Karpas-422 (cell line): ENCODE measurements at places on chromosomes 4 and X. TPM values are rescaled to one million over a fixed set of nuclear protein-coding genes. Genes with fewer than 3 reads are reported as not detected.
A peak's percentile ranks its signal among the peaks of the same experiment; 100 is the strongest.

KLB gene
- not detected in 2 replicates for total RNA-seq

PHKA2 gene
- 50.7 and 75.4 TPM in 2 replicates for total RNA-seq

- no peak for DNase-seq
- H3K27me3 ChIP-seq, result no peaks in the 10 kb centered on the region
- H3K36me3 ChIP-seq, result no peaks in the 10 kb centered on the region
- H3K27ac ChIP-seq, result no peak overlapping the region
- H3K4me3 ChIP-seq, result peak overlapping the region; percentile 67
- H3K4me1 ChIP-seq, result peaks cover 15% of the 10 kb centered on the region
Measured at GRCh38 chr4:184826691-184827270, 1.0 kb upstream of the ACSL1 start.

DNA sequence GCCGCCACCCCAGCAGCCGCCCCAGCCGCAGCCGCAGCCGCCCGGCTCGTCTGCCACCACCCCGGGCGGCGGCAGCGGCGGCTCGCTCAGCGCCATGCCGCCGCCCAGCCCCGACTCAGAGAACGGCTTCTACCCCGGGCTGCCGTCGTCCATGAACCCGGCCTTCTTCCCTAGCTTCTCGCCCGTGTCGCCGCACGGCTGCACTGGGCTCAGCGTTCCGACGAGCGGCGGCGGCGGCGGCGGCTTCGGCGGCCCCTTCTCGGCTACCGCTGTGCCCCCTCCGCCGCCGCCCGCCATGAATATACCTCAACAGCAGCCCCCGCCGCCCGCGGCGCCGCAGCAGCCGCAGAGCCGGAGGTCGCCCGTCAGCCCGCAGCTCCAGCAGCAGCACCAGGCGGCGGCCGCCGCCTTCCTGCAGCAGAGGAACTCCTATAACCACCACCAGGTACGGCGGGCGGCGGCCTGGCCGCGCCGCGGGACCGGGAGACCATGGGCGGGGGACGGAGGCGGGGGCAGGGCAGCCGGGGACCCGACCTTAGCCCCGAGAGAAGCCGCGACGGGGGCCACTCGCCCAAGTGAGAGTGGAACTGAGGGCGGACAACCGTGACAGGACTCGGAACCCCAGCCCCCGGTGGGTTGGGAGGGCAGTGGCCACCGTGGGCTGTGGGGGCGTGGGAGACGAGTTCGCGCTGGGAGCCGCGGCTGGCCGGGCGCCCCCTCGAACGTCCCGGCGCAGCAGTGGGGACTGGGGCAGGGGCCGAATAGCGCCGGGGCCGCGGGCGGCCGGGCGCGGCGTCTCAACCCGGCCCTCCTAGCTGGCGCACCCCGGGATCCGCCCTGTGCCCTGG is 1.8 kb downstream of the CPEB2 start:
- peaks cover 16% of the 10 kb centered on the region; the same call in 1 of the 2 replicates for H3K36me3 ChIP-seq
- peak overlapping the region; percentile 94 for H3K4me3 ChIP-seq
- peak overlapping the region; percentile 64 for H3K27ac ChIP-seq
- DNase-seq, result peak; percentile 68
- no peaks in the 10 kb centered on the region for H3K27me3 ChIP-seq

- H3K27me3 ChIP-seq, result no peaks in the 10 kb centered on the region
- H3K27ac ChIP-seq, result no peak overlapping the region
- no peaks in the 10 kb centered on the region for H3K4me1 ChIP-seq
- no peaks in the 10 kb centered on the region for H3K36me3 ChIP-seq
Measured at GRCh38 chrX:4881277-4881676, 1167.8 kb upstream of the PRKX start.

ZC4H2 gene
- total RNA-seq, result 2.4 and 13.3 TPM in 2 replicates

RBM46 gene
- not detected in 2 replicates for total RNA-seq

DNA sequence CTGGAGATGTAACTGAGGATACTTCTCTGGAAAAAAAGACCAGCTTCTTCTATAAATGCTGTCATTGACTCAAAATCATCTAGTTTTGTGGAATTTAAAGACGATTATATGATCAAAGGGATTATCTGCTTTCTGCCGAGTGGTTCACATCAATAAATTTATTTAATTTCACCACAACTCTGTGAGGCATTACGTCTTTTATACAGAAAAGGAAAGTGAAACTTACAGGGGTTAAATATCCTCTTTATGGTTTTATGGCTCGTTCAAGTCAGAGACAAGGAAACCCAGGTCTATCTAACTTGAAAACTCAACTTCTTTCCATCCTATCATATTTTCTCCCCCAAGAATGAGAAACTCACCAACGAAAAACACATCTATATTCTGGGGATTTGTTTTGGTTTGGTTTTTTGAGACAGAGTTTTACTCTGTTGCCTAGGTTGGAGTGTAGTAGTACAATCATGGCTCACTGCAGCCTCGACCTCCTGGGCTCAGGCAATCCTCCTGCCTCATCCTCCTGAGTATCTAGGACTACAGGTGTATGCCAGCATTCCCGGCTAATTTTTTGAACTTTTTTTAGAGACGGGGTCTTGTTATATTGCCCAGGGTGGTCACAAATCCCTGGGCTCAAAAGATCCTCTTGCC is 377.9 kb upstream of the EMCN start:
- H3K27ac ChIP-seq, result no peak overlapping the region
- peak overlapping the region; percentile 13; the same call in 1 of the 2 replicates for H3K4me3 ChIP-seq
- DNase-seq, result no peak
- no peaks in the 10 kb centered on the region for H3K27me3 ChIP-seq

GRCh38 chr4:59848457-59848856 is 1351.7 kb upstream of the ADGRL3 start:
- no peak overlapping the region for H3K4me3 ChIP-seq
- H3K27me3 ChIP-seq, result no peaks in the 10 kb centered on the region
- H3K4me1 ChIP-seq, result no peaks in the 10 kb centered on the region
- no peak for DNase-seq
- no peak overlapping the region for H3K27ac ChIP-seq

RENBP gene
- 0.22 and 0.26 TPM in 2 replicates for total RNA-seq

DNA sequence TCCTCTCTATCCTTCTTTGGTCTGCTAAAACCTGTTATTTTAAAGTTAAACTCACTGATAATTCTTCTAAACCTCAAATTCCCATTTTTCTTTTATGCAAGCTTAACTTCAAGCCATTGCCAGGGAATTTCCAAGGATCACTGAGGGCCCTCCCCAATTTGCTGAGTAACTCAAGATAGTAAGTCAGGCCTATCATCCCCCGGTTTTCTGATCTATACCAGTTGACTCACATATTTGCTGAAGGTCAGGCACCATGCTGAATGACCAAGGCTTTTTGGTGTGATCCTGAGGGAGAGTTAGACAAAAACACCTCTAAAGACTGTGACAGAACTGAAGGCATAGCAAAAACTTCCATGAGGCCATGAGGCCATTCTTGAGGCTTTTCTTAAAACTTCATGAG is 1301.9 kb downstream of the PCDH7 start:
- no peaks in the 10 kb centered on the region for H3K36me3 ChIP-seq
- H3K4me3 ChIP-seq, result no peak overlapping the region
- no peaks in the 10 kb centered on the region for H3K27me3 ChIP-seq

DNA sequence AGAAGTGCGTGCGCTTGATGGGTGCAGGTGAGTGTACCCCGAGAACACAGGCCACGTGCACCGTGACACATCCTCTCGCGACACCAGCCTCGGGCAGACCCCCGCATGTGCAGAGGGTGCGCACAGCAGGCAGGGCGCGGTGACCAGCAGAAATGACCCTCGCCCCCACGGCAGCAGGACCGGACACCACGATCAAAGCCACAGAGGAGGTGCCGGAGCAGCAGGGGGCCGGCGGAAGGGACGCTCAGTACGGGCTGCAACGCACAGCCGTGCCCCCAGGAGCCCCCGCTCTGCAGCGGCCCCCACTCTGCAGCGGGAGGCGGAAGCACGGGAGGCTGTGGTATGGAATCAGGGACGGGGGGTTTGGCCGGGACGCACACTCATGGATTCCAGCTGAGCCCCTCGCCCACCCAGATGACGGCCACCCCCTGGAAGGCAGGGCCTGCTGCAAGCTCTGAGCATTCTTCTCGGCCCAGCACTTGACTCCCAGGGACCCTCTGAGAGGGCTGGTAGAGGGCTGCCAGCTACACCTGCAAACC is 17.1 kb downstream of the PPP2R3B start:
- DNase-seq, result no peak
- peaks cover 59% of the 10 kb centered on the region for H3K4me1 ChIP-seq
- peak overlapping the region; percentile 66 for H3K4me3 ChIP-seq
- H3K27me3 ChIP-seq, result no peaks in the 10 kb centered on the region
- H3K27ac ChIP-seq, result peak overlapping the region; percentile 100
- H3K36me3 ChIP-seq, result peaks cover 10% of the 10 kb centered on the region; the same call in 1 of the 2 replicates

DNA sequence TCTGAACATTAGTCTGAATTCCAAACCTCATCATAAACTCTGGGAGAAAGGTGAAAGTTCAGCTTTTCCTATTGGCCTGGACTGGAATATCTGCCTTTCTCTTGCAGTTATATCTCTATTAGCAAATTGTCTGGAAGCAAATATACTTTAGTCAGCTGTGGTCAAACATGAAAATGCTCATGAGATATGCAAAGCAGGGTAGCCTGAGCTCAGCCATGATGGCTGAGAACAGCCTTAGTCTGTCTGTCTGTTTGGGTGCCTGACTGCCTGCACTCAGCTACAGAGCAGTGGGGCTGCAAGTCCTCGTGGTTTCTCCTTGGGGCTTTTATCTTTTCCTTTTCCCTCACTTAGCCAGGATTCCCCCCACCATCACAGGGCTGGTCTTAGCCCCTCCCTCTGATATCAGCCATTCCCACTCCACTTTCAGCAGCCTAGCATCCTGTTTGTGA is 19.5 kb upstream of the PGRMC2 start:
- no peaks in the 10 kb centered on the region for H3K27me3 ChIP-seq
- H3K27ac ChIP-seq, result no peak overlapping the region
- no peaks in the 10 kb centered on the region for H3K36me3 ChIP-seq
- no peak for DNase-seq
- peaks cover 37% of the 10 kb centered on the region for H3K4me1 ChIP-seq

DNA sequence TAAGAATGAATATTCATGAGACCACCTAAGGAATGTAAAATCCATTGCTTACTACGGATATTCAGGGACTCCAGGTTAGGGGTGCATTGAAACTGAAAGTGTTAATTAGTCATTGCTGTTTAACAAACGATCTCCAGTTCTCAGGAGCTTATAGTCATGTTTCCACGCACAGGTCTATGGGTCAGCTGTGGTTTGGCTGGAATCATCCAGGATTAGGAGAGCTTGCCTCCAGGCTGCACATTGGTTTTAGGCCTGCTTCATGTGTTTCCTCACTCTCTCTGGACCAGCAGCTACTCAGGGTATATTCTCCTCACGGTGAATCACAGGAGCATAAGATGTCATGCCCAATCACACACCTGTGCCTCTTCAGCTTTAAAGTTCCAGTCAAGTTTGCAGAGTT is 98.9 kb downstream of the ATXN3L start:
- H3K27me3 ChIP-seq, result no peaks in the 10 kb centered on the region
- no peaks in the 10 kb centered on the region for H3K36me3 ChIP-seq
- H3K4me1 ChIP-seq, result no peaks in the 10 kb centered on the region

DNA sequence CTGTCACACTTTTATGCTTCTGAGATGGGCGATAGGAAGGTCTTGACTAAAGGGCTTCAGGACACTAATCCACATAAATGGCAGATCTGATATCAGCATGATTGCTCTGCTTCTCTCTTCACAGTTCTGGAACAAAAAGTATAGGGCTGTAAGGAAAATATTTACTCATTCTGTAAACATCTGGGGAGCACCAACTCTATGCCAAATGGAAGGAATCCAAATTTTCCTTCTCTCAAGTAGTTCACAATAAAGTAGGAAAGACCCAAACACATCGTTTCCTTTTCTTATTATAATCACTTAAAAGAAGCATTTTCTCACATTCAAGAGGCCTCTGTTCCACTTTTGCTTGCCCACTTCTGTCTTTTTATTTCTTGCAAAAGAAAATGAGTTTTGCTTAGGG is 45.9 kb upstream of the F9 start:
- no peak for DNase-seq
- no peaks in the 10 kb centered on the region for H3K4me1 ChIP-seq
- H3K27ac ChIP-seq, result no peak overlapping the region
- no peaks in the 10 kb centered on the region for H3K27me3 ChIP-seq
- H3K4me3 ChIP-seq, result no peak overlapping the region

IL2RG gene
- 4.3 and 9.1 TPM in 2 replicates for total RNA-seq

GRCh38 chr4:147913137-147913536 is 181.2 kb downstream of the ARHGAP10 start:
- H3K36me3 ChIP-seq, result no peaks in the 10 kb centered on the region
- no peak overlapping the region for H3K27ac ChIP-seq
- no peaks in the 10 kb centered on the region for H3K4me1 ChIP-seq
- no peak for DNase-seq
- H3K27me3 ChIP-seq, result no peaks in the 10 kb centered on the region
- H3K4me3 ChIP-seq, result no peak overlapping the region
